ENCODE measurements at places on chromosomes 3 and 15.

GRCh38 chr3:164851905-164852304 lies 226.4 kb downstream of the SI start:
- no peak for DNase-seq

DNA sequence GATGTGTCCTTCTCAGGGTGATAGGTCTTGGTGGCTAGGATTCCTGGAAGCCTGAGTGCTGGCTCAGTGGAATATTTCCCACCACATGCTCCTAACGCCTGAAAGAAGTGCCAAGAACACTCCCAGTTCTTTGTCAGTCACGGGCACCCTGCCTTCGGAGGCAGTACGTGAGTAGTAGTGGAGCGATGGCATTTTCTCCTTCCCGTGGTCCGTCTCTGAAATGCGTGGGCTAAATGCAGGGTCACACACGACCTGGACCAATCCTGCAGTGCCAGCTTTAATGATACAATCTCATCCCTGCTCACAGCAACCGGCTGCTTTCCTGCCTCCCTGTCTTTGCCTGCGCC lies 14.5 kb downstream of the H1-8 start:
- DNase-seq = peak; percentile 69

- DNase-seq = no peak
Observed at GRCh38 chr3:116678853-116679252, 30.7 kb upstream of the TUSC7 start.

DNA sequence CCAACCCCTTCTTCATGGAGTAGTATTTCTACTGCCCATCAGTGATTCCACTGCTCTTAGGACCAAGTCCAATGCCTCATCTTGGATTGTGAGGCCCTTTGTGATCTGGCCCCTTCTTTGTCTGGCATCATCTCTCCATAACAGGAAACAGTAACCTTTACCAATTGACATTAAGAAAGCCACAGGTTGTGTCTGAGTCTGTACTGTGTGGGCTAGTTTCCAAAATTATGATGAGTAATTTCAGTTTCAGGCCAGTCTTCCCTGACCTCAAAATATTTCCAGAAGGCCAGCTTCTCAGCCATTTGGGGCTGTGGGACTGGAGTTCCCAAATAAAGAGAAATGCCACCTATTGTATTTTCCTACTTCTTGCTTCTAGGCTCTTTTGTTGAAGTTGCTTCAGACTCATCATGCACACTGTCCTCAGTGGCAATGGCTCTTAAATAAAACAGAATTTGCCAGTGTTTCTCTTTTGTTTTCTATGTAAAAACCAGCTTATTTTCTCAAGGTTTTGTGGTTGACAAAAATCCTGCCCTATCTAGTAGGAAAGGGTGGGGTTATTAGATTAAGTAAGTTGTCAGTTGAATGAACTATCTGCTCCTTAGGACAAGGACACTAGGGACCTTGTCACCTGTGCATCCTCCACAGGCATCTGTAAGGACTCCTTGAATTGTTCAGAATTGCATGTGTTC lies 47.0 kb upstream of the ACKR4 start:
- DNase-seq = no peak

- no peak for DNase-seq
Observed at GRCh38 chr3:54511766-54512365, 389.5 kb downstream of the CACNA2D3 start.

DNA sequence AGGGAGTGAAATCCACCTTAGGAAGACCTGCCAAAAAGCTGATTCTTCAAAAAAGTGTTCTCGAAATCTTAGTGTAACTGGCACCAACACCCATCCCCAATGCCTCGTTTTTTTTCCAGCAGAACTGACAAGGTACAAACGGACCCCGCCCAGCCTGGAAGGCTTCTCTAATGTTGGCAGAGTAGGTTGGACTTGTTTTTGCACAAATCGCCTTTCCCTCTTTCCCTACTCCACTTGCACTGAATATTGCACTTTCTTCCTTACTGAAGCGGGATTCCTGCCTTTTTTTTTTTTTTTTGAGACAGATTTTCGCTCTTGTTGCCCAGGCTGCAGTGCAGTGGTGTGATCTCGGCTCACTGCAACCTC lies 544 bp upstream of the TIMMDC1 start:
- peak; percentile 38 for DNase-seq

DNA sequence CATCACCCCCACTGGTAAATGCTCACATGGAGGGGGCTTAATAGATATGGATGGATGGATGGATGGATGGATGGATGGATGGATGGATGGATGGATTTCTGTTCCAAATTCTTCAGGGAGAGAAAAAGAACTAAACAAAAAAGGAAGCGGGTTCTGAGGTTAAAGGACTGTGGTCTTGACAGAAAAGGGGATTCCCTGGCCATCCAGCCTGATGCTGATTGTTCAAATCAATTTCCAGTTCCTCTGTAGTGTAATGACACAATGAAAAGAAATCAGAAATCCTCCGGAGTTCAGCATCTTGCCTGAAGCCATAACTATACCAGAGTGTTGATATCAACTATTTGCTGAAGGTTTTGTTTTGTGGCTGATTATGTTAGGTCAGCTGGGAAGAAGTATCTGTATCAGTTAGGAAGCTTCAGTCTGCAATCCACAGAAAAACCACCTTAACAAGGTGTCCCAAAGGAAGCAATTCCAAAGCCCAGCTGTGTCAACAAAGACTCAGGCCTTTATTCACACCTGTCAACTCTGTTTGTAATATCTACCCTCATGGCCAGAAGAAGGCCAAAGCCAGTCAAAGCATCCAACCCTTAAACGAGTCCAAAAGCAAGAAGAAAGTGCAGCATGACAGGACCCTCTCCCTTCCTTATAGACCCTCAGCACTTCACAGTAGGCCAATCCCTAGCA lies 24.5 kb upstream of the RASA2 start:
- no peak for DNase-seq

DNA sequence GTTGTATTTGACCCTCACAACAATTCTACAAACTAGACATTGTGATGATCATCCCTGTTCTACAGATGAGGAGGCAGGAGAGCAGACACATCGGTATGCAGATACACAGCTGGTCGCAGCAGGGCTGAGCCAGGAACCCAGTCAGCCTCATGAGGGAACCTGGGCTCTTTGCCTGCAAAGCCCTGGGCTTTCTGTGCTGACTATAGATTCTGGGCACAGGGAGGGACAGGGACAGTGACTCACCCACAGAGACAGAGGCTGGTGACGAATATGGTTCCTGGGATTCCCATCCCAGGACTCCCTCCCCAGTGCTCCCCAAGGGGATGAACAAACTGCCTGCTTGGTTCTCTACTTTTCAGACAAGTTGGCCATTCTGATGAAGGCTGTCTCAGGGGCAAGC lies 3.8 kb upstream of the CAMP start:
- DNase-seq = no peak

GRCh38 chr3:71492566-71492965 lies 91.0 kb downstream of the FOXP1 start:
- no peak for DNase-seq

DNA sequence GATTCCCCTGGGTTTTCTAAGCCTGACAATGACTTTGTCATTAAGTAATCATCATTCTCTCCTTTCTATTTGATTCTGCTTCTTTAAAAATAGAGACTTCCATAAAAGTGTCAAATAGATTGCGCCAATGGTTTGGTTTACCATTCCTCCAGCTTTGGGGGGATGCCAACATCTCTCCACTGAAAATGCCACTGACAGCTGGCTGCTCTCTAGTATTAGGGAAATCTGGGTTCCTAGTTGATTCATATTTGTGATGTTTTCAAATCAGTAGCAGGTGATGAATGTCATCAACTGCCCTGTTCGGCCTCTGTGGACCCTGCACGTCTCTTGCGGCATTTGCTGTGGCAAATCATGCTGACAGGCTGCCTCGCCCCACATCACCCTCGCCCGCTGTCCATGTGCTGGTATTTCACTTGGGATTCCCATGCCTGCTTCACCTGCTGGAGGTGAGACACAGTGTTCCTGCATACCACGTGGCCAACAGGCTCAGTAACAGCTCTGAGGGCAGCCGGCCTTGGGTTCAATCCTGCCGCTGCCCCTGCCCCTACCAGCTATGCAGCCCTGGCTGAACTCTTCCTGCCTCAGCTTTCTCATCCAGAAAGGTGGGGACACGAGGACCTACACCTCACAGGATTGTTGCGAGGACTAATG lies 28.1 kb downstream of the ZXDC start:
- DNase-seq = no peak

GRCh38 chr15:101207867-101208288 lies 44.0 kb downstream of the CHSY1 start:
- no peak for DNase-seq

GRCh38 chr3:42031808-42032480 lies 59.2 kb upstream of the TRAK1 start:
- DNase-seq = no peak

DNA sequence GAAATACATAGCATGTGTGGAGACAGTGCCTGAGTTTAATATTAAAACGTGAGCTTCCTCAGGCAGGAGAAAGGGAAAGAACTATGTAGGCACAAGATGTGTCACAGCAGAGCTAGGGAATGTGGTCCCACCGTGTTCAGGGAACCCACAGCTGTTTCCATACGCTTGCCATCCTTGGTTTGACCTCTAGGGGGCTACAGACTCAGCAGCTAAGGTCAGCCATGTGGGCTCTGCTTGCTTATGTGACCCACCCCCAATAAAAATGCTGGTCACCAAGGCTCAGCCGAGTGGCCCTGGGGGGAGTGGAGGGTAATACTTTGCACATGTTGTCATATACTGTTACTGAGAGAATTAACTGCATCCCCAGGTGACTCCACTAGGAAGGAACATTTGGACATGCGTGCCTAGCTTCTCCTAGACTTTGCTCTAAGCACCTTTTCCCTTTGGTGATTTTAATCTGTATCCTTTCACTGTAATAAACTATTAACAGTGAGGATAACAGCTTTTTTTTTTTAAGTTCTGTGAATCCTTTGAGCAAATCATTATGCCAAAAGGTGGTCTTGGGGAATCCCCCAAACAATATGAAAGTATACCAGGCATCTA lies 3.3 kb downstream of the TUBGCP5 start:
- peak; percentile 12 for DNase-seq

GRCh38 chr3:72614394-72615074 lies 233.7 kb downstream of the SHQ1 start:
- DNase-seq = no peak

DNA sequence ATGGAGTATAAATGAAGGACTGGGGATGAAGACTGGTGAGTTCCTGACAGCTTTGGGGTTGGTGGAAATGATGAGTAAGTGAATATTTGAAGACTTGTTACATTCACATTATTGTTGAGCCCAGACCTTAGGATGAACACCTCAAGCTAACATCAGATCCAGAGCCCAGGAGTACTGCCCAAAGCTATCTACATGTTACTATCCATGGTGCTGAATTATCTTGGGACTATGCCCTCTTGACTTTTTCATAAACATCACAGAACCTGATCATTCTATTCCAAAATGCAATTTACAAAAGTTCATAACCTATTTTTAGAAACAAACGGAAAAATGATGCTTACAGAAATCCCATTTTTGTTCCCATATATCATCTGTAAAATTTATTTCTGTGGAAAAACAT lies 613.3 kb downstream of the TUSC7 start:
- DNase-seq = no peak

- no peak for DNase-seq
Observed at GRCh38 chr3:42001777-42002176, 39.9 kb upstream of the ULK4 start.

- no peak for DNase-seq
Observed at GRCh38 chr15:77180757-77181156, 109.8 kb upstream of the TSPAN3 start.

DNA sequence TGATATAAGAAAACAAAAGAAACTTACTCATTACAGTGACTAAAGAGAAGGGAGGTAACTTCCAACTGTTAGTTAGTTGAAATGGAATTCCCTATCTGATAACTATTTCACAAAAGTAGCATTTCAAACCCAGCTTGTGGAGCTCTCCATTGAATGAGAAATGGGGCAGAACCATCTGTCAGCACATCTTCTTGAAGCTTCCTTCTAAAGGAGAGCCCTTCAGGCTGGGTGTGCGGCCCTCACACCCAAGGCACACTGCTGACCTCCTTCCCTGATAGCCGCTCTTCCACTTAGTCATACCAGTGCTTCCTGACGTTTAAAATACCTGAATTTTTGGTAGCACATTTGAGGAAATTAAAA lies 28.1 kb upstream of the VEPH1 start:
- no peak for DNase-seq

All from muscle of arm (tissue), 14 donors.